ENCODE measurements at places on chromosomes 1 and 21.

- DNase-seq: no peak
Observed at GRCh38 chr1:206955476-206956451, 9.5 kb upstream of the PIGR start.

DNA sequence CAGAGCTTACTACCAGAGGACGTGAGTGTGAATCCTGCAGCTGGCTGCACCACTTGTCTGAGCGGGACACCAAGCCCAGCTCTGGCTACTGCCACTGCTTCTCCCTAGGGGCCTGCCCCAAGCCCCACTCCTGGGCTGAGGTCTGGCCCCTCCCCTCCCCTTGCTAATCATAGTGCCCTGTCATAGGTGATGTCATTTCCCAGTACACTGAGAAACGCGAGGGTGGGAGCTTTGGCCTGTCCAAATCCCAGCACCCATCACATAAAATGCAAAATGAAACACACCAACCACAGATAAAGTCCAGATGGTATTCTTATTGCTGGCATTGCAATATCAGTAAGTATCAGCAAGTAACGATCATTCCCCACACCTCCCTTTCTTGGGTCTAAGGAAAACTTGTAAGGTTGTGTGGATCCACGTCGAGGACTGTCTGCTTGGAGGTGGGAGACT is 77.7 kb downstream of the TOMM20 start:
- DNase-seq: no peak

DNA sequence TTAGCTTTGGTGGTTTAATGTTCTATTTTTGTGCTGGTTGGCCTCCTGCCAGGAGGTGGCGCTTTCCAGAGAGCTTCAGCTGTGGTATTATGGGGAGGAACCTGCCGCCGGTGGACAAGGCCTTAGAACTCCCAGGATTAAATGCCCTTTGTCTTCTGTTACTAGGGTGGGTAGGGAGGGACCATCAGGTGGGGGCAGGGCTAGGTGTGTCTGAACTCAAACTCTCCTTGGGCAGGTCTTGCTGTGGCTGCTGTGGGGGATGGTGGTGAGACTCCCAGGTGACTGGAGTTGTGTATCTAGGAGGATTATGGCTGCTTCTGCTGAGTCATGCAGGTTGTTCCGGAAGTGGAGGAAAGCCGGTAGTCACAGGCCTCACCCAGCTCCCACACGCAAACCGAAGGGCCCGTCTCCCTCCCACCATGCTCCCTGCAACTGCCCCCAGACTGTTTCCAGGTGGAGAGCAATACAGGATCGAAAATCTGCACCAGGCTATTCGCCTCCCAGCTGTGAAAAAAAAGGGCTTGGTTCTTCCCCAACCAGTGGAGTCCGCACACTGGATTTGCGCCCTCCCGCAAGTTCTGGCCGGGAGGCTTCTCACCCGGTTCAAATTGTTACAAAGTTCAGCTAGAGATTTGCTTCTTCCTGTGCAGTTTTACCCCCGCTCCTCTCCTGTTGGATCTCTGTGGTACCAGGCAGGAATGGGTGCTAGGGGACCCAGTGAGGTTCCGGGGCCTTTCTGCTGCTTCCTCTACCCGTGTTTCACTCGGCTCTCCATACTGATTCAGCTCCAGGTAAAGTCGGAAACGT is 220.5 kb downstream of the CENPF start:
- peak; percentile 35 for DNase-seq

GRCh38 chr21:38354746-38355145 is 98.0 kb downstream of the KCNJ15 start:
- no peak for DNase-seq

- DNase-seq: no peak
Observed at GRCh38 chr1:3058263-3059030, 10.6 kb upstream of the PRDM16 start.

- no peak for DNase-seq
Observed at GRCh38 chr21:27725916-27726315, 759.0 kb upstream of the ADAMTS5 start.

- no peak for DNase-seq
Observed at GRCh38 chr1:31043631-31044030, 21.9 kb downstream of the PUM1 start.

- DNase-seq: no peak
Observed at GRCh38 chr1:85480566-85480965, 15.6 kb upstream of the DDAH1 start.

DNA sequence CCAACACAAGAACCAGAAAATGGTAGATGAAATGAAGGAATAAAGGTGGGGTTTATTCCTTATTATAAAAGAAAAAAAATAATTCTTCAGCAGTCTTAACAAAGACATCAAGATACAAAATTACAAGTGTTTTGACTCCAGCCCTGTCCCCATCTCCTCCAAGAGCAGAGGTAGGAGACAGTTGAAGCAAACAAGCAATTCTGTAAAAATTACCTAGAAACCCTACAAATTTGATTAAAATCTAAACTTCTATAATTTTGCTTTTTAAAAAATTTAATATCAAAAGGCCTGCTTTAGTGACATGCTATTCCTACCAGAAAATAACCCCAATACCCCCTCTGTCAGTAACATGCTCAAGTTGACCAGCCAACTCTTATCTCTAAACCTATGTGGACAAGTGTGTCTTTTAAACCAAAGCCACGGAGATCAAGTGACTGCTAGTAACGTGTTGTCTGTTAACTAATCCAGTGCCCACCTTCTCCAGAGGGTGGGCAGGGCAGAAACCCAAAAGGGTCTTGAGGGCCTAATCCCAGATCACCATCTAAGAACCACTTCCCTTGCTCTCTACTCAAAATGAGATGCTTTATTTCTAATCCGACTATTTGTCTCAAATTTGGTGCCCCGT is 8.4 kb downstream of the GLUL start:
- DNase-seq: no peak

- DNase-seq: no peak
Observed at GRCh38 chr1:95049935-95050334, 22.8 kb downstream of the ALG14 start.

GRCh38 chr1:171017426-171017825 is 73.3 kb upstream of the FMO3 start:
- DNase-seq: no peak

DNA sequence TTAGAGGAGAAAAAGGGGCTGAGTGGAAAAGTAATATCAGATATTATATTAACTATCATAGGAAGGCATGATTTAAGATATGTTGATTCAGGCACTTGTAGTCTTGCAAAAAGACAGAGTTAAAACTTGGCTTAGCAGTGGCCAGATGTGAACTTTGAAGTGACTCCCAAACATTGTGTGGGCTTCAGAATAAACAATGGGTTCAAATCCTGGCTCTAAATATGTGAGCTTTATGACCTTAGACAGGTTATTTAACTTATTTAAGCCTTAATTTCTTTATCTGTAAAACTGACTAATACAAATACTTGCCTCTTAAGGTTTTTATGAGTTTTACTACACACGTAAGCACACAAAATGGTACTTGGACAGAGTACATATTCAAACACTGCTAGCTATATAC is 85.9 kb downstream of the TNFSF18 start:
- no peak for DNase-seq

- DNase-seq: no peak
Observed at GRCh38 chr1:66495495-66495894, 38.5 kb upstream of the SGIP1 start.

DNA sequence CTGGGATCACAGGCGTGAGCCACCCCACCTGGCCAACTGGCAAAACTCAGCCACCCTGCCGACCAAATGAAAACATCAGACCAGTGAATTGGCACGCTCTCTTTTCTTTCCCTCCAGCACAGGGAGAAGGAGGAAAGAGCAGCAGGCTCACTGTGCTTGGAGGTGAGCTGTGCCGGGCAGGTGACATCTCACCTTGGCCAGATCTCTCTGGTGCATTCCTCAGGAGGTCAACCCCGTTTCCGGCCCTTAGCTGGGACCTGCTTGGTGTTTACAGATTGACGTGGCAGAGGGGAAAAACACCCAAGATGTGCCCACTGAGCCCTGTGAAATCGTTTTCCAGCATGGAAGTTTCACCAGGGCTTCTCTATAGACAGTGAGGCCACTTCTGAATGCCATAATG is 45.1 kb downstream of the TMEM51 start:
- no peak for DNase-seq

DNA sequence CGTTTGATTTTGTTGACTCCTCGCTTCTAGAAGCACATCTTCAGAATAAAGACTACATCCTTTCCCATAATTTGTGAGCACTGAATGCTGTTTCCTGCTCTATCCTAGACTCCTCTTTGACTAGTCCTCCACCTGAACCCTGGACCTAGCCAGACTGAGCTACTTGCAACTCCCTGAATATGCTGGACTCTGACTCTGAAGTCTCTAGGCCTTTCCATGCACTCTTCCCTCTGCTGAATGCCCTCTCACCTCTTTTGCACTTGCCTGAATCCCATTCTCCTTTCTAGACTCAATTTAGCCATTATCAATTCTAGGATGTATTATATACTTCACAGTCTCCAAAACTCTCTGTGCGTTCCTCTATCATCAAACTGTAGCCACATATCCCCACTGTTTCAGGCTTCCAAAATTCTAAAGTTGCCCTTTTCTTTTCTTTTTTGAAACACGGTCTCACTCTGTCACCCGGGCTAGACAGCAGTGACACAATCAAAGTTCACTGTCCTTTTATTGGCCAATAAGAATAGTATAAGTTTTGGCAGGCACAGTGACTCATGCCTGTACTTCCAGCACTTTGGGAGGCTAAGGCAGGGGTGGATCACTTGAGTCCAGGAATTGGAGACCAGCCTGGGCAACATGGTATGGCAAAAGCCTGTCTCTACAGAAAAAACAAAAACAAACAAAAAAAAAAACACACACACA is 127.0 kb downstream of the LTN1 start:
- no peak for DNase-seq

DNA sequence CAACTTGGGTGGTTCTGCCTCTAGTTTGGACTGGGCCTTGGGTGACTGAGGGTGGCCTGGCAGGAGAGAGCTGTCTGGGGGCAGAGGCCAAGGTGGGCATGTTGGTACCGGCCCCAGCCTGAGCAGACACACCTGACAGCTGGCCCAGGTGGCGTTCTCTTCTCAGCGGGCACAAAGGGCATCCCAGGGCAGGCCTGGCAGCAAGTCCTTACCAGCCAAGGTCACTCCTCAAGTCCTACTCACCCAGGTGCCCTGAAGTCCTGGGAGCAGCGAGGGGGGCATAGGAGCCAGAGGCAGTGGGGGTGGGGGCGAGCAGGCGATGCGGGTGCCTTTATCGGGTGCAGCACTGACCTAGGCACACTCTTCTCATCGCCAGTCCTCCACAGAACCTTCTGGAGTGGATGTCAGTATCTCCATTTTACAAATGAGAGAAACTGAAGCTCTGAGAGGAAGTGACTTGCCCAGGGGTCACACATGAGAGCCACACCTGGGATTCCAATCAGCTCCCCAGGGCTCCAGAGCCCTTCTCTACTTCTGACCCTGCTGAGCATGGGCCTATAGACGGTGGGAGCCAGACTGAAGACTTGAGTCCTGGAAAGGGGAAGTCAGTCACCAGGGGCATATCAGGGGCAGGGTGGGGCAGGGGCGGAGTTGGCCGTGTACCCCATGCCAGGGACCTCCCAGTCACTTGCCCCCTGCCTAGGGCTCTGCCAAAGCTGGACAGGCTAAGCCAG is 587 bp upstream of the SLC25A34 start:
- DNase-seq: no peak

- no peak for DNase-seq
Observed at GRCh38 chr1:208381481-208381880, 137.3 kb upstream of the PLXNA2 start.

- no peak for DNase-seq
Observed at GRCh38 chr1:162631546-162632191, 595 bp upstream of the DDR2 start.

- no peak for DNase-seq
Observed at GRCh38 chr1:2969845-2970291, 51.4 kb upstream of the ACTRT2 start.

- DNase-seq: no peak
Observed at GRCh38 chr1:64959986-64960385, 6.4 kb downstream of the JAK1 start.

GRCh38 chr1:205074513-205074912 is 9.7 kb downstream of the TMEM81 start:
- no peak for DNase-seq

DNA sequence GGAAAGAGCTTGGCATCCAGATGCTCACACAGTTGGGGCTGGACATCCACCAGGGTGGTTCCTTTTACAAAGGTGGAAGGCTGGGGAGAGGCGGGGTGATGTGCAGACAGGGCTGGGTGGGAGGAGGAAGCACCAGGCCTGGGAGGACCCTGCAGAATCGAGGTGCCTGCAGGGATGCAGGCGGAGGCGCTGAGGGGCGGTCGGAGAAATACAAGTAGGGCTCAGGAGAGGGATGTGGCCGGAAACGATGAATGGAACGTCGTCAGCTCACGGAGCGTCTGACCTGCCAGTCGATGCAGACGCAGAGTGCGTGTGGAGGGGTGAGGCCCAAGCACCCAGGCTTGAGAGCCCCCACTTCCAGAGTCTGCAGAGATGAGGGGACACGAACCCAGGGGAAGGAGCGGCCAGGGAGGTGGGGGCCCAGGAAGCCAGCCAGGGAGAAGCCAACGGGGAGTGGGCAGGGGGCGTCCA is 63.4 kb downstream of the TRIM11 start:
- no peak for DNase-seq

- no peak for DNase-seq
Observed at GRCh38 chr1:185693654-185694053, 40.5 kb upstream of the HMCN1 start.

GRCh38 chr1:184843732-184844495 is 89.3 kb upstream of the EDEM3 start:
- DNase-seq: no peak

DNA sequence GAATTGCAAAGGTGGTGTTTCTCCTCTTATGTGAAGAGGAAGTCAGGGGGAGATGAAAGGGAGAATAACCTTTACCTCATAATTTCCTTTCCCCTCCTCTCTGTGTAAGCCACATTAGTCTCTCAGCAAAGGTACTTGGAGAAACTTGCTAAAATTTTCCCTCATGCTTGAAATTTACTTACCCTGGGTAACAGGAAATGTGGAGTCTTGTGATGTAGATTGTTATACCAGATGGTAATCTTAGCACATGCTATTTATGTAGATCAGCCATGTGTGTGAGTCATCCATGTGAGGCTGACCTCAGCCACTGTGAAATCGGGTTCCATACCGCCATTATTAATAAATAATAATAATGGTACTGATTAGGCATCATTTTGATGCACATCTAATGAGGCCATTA is 128.4 kb downstream of the TGFB2 start:
- no peak for DNase-seq

DNA sequence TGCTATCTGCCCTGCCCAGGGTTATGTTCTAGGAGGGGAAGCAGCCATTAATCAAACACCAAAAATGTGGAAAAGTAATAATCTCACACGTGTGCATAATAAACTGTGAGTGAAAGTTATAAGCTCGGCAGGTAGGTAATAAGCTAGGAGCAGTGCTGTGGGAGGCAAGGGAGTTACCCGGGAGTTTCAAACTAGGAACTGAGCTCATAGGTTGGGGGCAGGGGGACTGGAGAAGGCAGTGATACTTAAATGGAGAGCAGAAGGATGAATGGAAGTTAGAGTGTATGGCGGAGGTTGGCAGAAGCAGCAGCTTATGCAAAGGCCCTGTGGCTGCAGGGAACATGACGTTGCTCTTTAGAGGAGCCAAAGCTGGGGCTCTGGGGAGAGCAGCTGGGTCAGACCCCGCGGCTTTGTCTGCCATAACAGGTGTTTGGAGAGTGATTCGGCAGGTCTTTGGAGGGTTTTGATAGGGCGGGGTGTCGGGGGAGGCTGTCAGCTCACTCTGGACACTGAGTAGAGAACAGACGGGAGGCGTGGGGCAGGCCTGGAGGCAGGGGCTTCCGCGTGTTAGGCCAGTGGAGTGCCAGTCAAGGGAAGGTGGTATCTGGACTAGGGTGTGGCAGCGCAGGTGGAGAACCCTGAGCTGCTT is 20.0 kb downstream of the PTPRF start:
- DNase-seq: no peak

GRCh38 chr1:181084606-181084969 is 3.9 kb upstream of the IER5 start:
- no peak for DNase-seq

All from KBM-7 (cell line).